ENCODE measurements at places on chromosomes 4 and X.

GRCh38 chr4:26021417-26022345 lies 107.7 kb downstream of the SMIM20 start:
- DNase-seq = no peak

GRCh38 chrX:133033010-133033409 lies 63.9 kb downstream of the USP26 start:
- no peak for DNase-seq

DNA sequence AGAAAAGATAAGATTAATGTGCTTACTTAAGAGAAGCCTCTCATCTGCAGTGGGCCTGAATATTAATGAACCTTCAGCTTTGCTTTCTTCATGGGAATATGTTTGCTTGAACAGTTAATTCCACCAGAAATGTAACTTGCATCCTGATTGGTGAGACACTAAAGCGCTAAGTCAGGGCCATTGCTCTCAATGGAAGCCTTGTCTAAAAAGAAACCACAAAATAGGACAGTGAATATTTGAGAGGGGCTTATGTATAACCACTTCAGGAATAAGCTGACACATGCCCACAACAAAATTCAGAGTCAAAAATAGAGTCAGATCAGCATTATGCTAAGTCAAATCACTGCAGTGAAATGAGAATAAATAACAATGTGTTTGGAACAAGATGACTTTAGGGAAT lies 1125.8 kb downstream of the STIM2 start:
- no peak for DNase-seq

DNA sequence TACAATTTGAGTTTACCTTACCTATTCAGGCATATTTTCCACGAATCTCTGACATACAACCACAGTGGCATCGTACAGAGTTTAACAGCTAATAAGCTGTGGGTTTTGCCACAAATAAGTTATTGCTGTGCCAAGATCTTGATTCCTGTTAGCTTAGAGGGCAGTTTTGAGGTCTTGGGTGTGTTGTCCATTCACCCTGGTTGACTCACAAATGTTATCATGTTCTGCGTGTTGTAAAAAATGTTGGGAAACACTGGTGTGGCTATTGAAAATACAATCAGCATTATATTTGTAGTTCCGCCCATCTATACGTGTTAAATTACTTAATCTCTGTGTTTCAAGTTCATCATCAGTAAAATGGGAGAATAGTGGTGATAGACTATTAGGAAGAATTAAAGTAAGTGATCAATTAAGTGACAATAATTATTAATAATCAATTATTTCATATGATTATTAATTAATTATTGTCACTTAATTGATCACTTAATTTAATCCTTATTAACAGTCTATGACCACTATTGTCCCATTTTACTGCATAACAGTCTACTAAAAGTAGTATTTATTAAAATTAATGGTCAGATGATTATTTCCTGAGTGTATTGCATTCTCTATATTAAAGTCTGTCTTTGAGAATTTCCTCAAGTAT lies 96.3 kb downstream of the TMA16 start:
- DNase-seq = no peak

Data from osteoblast (primary cell).